ENCODE measurements at places on chromosomes 2 and 18.

DNA sequence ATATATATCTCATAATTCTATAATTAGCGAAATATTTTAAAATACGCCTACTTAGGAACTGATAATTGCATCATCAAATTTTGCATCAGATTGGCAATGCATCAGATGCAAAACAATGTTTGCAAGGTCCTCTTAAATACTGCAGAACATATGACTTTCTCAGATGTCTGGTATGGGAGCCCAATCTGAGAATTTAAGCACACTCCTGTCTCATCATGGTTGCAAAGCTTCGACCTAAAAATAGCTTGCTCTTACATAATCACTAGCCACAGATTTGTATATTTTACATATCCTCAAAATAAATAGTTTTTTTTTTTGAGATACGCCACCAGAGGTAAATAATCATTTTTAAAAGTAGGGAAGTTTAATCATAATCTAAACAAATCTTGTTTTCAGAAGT lies 123.2 kb downstream of the CABYR start:
- DNase-seq = no peak

- no peak for DNase-seq
Observed at GRCh38 chr2:20575935-20576597, 74.8 kb downstream of the HS1BP3 start.

DNA sequence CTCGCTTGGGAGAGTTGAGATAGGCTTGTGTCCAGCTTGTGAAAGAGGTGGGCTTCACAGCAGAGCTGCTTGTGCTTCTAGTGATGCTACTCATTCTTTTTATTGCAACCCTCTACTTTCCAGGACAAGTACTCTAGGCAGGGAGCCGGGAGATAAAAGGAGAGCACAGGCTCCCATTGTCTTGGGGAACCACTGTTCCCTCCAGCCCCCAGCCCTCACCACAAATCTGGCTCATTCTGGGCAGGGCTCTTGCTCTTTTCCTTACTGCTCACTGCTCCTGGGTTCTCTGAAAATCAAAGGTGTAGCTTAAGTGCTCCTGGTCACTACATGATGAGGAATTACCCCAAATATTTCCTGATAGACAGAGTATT lies 81.4 kb downstream of the CABYR start:
- DNase-seq = no peak

- no peak for DNase-seq
Observed at GRCh38 chr2:26325851-26326250, 20.1 kb upstream of the SELENOI start.

DNA sequence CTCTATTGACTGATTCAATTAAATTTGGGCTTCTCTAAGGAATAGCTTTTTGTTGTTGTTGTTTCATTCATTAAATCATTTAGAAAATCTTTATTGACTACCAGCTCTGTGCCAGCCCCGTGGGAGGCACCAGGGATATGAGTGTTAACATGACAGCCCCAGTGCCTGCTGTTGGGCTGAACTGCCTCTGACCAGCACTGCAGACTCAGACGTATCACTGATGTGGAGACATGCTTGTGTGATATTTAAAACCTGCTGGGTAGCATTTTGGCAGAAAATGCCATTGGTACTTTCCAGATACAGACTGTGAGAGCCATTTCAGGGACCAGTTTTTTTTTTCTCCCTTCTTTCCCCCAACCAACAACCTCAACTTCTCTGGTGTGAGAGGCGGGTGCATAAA lies 38.6 kb upstream of the KCNF1 start:
- DNase-seq = peak; percentile 12

GRCh38 chr2:226581661-226582060 lies 218.0 kb downstream of the IRS1 start:
- DNase-seq = no peak

DNA sequence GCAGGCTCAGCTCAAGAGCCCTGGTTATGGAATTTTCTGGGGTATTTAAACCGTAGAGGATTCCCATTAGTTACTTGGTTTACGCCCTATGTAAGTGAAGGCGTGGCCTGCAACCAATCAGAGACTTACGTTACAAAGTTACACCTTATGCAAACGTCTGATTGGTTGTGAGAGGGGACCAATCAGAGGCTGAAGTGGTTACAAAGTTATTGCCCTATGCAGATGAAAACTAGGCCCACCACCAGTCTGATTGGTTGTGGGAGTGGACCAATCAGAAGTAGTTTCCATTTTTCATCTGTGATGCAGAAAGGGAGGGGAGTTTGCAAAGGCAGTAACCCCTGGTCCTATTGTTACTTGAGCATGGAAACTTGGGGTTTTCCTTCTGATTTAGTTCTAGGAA lies 49.1 kb downstream of the DLGAP1 start:
- no peak for DNase-seq

GRCh38 chr2:240986787-240987411 lies 11.5 kb upstream of the SNED1 start:
- peak; percentile 66 for DNase-seq

GRCh38 chr18:2686349-2686968 lies 30.9 kb downstream of the SMCHD1 start:
- DNase-seq = no peak

- DNase-seq = no peak
Observed at GRCh38 chr2:225381609-225382008, 17.9 kb upstream of the NYAP2 start.

GRCh38 chr2:215529271-215529670 lies 93.4 kb upstream of the FN1 start:
- DNase-seq = no peak

GRCh38 chr2:20382965-20383810 lies 32.5 kb upstream of the PUM2 start:
- DNase-seq = no peak

DNA sequence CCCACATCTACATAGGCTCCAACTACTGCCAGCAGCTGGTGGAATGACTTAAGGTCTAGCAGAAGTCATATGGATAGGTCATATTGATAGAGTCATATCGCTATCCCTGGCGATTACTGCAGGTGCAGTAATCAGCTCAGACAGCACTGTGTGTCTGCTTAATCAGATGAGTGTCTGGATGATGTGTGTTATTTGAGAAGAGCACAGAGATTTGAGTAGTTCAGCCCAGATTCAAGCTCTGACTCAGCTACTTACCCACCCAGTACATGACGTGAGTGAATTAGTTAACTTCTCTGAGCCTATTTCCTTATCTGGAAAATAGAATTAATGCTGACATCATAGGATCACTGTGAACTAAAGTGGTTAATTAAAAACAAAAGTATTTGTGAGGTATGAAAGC lies 78.9 kb downstream of the EHD3 start:
- DNase-seq = no peak

DNA sequence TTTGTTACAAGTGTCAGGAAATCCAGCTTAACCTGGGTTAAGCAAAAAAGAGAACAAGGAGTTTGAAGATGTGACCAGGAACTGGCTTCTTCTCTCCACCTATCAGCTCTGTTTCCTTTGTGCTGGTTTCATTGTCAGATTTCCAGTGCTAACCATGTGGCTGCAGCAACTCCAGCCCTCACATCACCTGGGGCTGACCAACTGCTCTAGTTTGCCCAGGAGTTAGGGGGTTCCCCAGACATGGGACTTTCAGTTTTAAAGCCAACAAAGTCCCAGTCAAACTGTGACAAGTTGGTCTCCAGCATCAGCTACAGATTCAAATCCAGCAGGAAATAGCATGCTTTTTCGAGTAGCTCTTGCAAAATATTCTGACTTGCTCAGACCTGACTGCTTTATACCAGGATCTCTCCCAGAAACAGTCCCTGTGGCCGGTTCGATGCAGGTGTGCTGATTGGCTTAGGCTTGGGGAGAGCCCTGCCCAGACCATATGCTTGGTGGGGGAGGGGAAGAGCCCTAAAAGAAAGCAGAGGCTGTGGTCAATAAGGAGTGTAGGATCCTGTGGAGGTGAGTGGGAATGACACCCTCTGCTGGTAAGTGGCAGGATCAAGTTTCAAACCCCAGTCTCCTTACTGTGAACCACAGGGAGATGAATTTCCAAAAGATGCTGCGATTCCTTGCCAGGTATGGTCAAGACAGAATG lies 49.5 kb downstream of the KCNE4 start:
- peak; percentile 37 for DNase-seq

DNA sequence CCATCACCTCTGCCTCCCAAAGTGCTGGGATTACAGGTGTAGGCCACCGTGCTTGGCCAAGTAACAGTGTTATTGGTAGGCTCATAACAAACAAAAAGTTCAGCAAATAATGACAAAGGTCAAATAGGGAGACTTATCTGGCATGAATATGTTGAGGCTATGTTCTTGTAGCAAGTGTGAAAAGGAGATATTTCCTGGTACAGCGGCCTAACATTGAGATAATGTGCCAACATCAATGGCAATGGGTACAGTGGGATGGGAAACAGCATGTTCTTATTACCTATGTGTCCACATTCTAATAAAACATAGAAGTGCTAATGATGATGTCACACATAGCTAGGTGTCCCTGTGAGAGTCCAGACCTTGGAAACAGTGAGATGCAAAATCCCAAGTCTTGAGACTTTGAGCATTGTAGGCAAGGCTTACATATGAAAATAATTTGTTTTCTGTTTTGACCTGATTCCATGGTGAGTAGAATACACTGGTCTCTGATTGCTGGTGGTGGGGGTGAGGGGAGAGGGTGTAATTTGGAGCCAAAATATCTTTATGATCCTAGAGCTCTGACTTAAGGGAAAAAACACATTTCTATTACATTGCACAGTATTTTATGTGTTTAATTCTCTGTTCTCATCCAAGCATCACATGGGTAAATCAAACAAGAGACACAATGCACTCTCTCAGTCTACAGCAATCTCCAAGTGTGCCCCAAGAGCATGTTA lies 33.1 kb upstream of the PMAIP1 start:
- DNase-seq = no peak

DNA sequence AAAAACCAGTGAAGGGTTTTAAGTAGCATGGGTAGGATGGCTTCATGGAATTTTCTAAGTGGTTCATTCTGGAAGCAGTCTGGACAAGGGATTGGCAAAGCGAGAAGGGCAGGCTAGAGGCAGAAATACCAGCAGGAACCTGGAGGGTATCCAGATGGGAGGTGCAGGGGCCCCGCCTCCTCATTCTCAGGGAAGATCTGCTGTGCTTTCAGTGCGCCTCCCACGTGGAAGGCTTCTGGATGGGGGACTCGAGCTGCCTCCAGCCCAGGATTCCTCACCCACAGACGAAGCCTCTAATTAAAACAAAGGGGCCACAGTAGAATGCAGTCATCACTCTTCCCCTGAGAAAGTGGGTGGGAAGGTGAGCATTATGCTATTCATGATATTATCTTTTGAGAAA lies 79.8 kb downstream of the VSNL1 start:
- no peak for DNase-seq

- no peak for DNase-seq
Observed at GRCh38 chr2:224658780-224659405, 57.3 kb downstream of the CCDC195 start.

DNA sequence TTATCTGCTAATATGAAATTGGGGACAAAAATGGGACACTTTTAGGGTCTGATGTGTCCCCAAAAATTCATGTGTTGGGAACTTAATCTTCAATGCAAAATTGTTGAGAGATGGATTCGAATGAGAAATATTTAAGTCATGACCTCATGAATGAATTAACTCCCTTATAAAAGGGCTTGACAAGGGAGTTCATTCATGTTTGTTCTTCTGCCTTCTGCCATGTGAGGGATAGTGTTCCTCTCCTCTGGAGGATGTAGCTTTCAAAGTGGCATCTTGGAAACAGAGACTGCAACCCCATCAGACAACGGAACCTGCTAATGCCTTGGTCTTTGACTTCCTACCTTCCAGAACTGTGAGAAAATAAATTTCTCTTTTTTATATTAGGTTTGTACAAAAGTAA lies 89.2 kb upstream of the LINC00305 start:
- DNase-seq = no peak

DNA sequence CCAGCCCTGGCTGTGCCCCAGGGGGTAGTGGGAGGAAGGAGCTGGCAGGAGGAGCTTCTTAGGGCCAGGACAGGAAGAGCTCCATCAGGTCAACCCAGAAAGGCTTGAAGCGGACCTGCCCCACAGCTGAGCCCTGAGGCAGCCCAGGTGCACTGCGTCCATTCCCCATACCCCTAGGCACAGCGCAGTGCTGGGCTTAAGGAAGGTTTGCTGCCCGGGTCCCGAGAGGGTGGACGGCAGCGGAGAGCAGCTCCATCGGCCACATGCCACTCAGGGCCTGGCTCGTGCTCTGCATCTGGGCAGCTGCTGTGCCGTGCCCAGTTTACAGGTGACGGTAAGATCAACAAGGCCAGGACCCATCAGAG lies 26.4 kb downstream of the DNMT3A start:
- DNase-seq = no peak

- no peak for DNase-seq
Observed at GRCh38 chr2:217943446-217944321, 59.1 kb downstream of the TNS1 start.

GRCh38 chr2:223084873-223085272 lies 32.9 kb downstream of the KCNE4 start:
- DNase-seq = no peak

DNA sequence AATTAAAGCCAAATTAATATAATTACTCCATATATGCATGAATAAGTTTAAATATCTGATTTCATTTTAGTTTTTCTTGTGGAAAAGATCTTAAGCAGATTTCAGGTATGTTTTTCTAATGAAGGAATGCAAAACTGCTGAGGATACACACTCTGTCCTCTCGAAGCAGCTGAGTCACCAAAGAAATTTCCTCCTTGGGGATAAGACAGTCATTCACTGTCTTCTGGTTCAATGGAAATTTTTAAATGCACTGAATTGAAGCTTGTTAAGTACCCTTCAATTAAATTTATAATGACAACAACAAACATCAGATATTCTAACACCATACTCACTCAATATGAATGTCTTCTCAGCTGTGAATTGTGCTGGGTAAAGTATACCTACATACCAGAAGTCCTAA lies 101.5 kb upstream of the DNER start:
- DNase-seq = no peak

DNA sequence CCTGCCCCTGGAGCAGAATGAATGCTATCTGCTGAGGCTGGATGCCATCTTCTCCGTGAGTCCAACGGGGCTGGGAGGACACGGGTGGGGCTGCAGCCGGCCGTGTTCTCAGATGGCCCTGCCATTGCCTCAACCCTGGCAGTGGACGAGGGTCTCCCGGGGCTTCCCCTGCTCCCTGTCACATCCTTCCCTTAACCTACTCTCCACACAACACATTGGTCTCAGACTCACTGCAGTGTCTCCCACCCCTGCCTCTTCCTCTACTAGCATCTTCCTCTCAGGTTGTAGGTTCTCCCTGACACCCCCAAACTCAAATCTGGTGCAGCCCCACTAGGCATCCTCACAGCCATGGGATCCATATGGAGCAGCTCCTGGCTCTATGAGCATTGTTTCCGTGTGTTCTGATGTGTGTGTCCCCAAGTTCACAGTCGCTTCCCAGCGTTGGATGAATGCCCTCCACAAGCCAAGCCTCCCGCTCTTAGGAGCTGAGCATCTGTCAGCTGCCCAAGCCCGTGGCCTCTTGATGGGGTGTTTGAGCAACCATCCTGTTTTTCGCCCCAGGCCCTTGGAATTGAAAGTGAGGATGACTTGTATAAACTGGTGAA lies 27.8 kb downstream of the OTOF start:
- no peak for DNase-seq

DNA sequence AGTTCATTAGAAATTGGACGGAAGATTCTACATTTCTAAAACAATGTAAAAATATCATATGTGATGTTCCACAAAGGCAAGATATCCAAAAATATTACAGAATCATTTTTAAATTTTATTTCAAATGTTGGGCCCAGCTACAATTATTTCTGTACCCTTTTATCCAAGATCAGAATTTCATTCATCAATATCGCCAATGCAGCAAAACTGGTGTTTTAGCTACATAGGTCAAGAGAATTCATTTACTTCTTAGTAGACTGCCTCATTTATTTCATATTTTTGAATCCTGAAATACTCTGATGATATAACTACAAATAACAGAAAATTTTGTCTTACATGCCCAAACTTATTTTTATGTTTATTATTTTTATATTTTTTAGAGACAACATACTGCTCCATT lies 143.1 kb downstream of the CMPK2 start:
- no peak for DNase-seq
